ENCODE measurements at places on chromosomes 4 and X.

GRCh38 chrX:119984652-119985051 lies 41.1 kb upstream of the NKAP start:
- no peak for DNase-seq

GRCh38 chrX:47815901-47816845 lies 20.5 kb upstream of the ZNF81 start:
- DNase-seq, result peak; percentile 7

DNA sequence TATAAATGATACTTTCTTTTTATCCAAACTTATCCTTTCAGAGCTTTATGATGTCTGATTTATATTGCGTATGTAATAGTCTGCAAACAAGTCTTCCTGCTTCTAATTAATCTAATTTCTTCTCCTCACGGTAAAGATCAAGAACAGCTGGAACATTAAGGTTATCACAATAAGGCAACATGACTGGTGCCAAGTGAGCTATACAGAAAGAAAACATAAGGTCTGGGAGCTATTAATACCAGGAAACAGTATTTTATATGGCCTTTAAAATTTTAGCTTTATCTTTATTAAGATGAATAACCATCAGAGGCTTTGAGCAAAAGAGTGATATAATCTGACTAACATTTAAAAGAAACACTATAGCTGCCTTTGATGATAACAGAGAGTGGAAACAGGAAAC lies 28.7 kb upstream of the CABS1 start:
- DNase-seq, result no peak

- no peak for DNase-seq
These were observed 31.8 kb upstream of the ZCCHC13 start for GRCh38 chrX:74272230-74272629.

- DNase-seq, result no peak
These were observed 58.7 kb upstream of the ADAMTS3 start for GRCh38 chr4:72627723-72628122.

GRCh38 chr4:142579443-142579842 lies 266.7 kb downstream of the INPP4B start:
- no peak for DNase-seq

DNA sequence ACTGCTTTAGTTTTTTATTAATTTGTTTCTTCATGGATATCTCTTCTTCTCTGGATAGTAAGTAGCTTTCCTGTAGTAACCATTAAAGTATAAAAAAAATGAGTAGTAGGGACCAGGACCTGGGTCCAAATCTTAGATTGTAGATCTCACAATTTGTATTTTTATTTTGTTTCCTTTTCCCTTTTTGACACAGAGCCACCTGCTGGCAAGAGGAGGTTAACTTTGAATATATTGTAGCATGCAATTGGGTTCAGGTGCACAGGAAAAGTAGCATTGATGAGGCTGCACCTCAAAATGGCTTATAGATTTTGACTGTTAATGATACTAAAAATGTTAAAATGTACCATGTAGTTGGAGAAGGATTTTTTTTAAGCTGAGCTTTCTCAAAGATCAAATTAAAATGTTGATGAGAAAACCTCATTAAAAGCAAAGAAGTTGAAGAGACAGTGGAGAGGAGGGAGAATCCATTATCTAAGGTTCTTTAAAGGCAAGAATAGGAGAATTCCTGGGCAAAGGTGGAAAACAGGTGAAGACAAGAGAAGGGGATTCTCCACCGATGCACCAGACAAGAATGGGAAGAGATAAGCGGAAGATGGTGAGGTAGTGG lies 48.3 kb upstream of the HPGDS start:
- DNase-seq, result peak; percentile 23

DNA sequence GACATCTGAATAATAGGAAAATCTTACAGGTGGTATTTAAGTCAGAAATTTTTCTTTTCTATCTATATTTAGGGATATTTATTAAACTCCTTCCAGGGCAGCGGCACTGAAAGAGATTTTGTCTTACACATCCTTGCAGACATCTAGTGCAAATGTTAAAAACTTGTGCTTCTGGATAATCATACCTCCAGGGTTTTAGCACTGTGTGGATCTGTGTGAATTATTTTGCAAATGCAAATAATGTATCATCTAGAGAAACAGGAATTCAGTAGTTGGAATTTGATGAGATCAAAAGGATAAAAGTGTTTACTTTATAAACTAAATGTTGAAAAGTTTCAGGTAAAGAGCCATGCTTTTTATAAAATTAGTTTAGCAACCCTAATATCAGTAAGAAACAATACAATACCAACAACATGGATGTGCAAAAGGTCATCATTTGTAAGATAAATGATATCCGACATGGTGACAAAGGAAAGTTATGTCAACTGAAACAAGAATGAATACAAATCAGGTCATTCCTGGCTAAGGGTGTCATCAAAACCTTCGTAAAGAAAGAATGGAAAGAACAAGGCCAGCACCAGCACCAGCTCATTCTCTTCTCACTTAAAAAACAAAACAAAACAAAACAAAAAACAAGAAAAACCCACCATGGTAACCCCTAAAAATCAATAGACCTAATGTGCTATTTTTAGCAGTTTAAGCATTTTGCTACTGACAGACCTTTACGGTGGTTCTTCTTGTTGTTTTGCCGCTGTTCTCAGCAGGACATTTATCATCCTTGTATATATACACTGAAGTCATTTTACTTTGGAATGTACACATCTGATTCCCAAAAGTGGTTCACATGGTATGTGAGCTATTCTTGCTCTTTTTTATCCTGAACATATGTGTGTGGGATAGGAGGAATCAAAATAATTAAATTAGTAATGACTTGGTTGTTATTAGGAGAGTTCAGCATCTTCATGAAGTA lies 219.7 kb upstream of the NDST3 start:
- DNase-seq, result no peak

GRCh38 chrX:119981286-119982070 lies 37.9 kb upstream of the NKAP start:
- DNase-seq, result peak; percentile 25

GRCh38 chr4:5206016-5206790 lies 154.9 kb downstream of the STK32B start:
- DNase-seq, result peak; percentile 86
